KBM-7 (cell line): ENCODE measurements at places on chromosomes 7 and 10.

DNA sequence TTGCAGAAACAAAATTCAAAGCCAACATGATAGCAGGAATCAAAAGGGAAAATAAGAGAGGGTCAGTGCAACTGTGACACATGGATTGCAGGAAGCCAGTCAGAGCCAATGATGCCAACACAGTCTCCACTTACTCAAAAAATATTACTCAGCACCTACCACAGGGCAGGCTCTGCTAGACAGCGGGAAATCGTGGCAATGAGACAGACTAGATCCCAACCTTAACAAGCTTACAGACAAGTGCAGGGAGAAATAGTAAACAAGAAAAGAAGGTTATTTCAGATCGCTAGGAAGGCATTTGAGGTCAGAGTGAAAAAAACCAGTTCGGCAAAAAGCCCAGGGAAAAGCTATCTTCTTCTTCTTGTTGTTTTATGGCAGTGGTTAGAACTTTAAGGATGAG is 45.2 kb upstream of the NPFFR1 start:
- no peak for DNase-seq

DNA sequence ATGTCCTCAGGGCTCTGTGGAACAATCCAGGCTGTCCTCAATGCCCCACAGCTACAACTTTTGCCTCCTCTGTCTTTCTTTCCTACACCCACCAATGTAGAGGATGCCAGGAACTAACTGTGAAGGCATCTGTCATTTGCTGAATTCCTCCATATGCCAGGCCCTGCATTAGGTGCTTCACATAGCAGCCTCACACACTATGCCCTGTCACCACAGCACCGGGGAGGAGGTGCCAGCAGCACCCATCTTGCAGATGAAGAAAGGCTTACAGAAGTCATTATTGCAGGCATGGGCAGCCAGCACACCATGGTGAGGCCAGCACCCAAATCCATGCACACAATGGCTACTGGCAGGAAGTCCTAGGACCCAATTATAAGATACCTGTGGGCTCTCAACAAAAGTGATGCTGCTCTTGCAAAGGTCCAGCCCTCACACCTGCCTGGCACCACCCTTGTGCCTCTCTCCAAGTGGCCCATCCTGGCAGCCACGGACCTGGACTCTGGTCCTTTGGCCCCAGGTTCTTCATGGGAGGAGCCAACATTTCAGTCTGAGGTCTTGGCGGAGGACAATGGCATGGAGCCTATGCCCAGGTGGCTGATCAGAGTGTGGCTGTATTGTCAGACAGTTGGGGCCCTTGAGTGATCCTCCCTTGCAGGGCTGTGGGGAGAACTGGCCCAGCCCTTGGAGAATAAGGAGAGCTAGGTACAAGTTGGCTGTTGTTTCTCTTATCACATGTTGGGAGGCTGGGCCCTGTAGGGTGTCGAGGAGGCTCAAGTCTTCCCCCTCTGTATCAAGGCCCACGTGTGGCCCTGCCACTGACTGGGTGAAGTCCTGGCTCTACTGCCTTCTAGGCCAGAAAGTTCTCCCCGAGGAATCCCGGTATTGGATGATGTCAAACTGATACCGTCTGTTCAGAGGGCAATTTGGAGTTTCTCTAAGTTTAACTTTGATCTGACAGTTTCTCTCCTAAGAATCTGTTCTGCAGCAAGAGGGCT is 14.4 kb upstream of the MYL7 start:
- no peak for DNase-seq

DNA sequence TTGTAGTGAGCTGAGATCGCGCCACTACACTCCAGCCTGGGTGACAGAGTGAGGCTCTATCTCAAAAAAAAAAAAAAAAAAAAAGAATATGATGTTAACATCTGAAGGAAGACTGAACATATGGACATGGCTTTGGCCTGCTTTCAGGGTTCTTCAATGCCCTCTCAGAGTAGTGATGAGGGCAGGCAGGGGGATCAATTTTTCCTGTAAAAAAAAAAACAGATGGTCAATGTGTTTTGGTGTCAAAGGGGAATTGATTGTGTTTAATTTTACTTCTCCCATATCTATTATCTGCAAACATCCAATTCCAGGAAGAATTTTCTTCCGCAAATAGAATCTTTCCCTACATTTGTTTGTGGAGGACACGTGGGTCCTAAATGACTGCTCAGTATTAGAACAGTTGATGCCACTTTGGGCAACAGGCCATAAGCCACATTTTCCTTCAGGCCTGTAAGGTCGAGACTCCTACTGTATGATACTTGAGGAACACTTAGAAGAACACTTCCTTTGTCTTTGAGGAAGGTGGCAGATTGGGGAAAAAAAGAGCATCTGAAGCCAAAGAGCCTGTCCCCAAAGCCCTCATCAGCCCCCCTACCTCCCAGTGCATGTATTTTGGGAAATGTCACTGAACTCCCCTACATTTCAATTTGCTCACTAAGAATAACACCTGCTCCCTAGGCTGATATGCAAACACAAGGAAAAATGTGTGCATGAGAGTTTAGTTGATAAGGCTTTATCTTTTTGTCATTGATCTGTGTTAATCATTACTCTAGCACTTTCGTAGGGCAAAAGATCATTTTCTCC is 28.3 kb downstream of the MGAM2 start:
- no peak for DNase-seq

GRCh38 chr7:151460474-151460855 is 20.5 kb upstream of the CRYGN start:
- DNase-seq, result no peak

DNA sequence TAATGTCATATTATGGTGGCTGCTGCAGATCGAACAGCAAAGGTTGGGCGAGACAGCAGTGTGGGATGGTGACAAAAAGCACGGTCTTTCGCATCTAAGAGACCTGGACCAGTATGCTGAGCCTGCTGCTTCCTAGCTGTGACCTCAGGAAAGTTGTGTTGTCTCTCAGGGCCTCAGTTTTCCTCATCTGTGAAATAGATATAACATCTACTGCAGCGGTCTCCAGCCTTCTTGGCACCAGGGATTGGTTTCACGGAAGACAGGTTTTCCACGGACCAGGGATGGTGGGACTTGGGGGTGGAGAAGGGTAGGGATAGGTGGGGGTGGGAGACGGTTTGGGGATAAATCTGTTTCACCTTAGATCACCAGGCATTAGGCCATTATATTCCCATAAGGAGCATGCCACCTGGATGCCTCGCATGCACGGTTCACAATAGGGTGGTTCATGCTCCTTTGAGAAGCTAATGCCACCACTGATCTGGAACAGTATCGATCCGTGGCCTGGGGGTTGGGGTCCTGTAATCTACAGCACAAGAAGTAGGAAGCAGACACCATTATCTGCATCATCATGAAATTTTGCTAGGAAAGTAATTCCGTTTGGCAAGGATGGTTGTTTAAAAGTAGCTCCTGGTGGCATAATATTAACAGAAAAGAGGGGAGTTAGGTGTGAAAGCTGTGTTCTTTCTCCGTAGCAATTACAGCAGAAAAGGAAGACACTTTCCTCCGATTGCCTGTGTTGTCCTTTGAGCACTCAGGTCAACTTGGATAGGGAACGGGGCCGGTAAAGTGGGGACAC is 10.8 kb downstream of the KLF6 start:
- DNase-seq, result no peak

- no peak for DNase-seq
These were observed 76.7 kb downstream of the EMX2 start for GRCh38 chr10:117619223-117619622.

GRCh38 chr7:98727146-98727709 is 110.1 kb downstream of the NPTX2 start:
- no peak for DNase-seq

DNA sequence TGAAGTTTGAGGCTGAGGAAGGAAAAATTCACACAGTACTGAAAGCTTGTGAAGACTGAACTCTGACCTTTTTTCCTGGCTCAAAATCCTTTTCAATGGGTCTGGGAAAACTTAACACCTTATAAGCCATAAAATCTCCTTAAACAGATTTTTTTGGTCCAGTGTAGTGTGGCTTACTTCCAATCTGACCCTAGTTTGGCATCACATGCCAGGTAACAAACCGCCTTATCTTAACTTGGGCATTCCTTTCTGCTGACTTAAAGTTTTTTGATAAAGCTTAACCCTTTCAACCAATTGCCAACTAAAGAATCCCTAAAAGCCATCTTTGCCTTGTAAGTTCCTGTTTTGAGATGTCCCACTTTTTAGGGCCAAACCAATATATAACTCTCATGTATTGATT is 13.2 kb upstream of the ITPRID1 start:
- DNase-seq, result no peak
